Brain pericyte (primary cell): ENCODE measurements at places on chromosomes 7 and 10.

GRCh38 chr10:14380746-14381145, 50.0 kb upstream of the FRMD4A start:
- DNase-seq = no peak

DNA sequence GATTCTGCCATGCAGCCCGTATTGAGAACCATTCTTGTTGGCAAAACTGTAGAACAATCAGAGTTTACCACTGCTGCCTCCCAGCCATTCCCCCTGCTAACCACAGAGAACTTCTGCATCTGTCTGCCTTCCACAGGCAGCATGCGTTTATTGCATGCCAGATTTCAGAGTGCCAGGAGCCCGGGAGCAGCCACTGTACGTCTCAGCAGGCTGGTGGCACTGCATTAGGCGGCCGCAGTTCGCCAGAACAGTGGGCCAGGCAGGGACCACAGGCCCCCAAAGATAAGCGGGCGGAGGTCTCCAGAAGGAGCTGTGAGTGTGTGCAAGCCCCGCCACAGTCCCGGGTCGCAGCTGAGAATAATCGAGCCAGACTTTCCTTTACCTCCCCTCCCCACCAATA, 31.8 kb downstream of the ZNF467 start:
- no peak for DNase-seq

GRCh38 chr10:132229096-132229495, 42.3 kb downstream of the DPYSL4 start:
- no peak for DNase-seq

DNA sequence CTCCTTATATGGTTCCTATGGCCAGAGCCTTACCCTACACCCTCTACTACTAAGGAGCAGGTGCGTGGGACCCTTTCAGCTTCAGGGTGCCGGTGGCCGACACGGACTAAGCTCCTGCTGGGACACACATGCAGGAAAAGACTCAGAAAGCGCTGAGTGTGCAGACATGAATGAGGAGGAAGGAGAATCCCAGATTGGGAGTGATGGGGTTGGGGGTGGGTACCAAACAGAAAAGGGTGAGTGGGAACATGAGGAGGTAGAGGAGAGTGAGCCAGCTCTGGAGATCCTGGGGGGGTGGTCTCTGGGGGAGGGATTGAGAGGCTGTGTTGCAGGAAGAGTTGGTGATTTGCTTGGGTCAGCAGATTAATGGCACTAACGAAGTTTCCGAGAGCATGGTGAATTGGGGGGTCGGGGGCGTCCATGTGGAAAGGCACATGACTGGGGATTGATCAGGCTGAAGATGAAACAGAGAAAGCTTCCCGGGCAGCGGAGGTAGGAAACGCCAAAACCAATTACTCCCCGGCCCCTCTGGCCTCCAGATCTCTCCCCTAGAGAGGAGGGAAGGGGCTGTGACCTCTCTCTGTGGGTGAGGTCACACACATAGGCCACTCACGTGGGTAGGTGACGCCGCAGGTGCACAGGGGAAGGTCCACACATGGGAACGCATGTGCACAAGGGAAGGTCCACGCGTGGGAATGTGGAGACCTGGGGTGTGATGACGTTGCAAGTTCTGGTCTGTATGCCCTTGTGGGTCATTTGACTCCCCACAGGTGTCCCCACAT, 37.9 kb upstream of the SLF2 start:
- no peak for DNase-seq
